ENCODE measurements at places on chromosomes 3 and 15. TPM values are rescaled to one million over a fixed set of nuclear protein-coding genes. Genes with fewer than 3 reads are reported as not detected.

WDR49 gene
- total RNA-seq = 0.47 TPM

DNA sequence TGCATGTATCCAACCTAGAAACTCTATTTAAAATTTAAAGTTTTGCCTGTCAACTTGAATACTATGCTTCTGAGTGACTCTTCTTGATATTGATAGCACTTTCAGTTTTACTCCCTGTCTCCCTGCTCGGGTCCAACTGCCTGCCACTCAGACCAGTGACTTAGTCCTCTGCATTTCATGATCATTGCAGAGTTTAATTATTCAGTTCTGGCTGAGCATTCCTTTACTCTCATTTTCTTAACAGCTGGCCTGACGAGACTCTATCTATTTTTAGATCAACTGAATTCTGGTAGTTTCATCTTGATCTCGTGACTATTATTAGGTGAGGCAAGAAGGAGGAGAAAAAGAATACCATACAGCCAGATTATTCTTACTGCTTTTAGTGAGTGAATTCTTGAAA, 617.4 kb downstream of the SI start:
- DNase-seq = no peak

GRCh38 chr3:72593881-72594397, 254.3 kb downstream of the SHQ1 start:
- DNase-seq = no peak

DNA sequence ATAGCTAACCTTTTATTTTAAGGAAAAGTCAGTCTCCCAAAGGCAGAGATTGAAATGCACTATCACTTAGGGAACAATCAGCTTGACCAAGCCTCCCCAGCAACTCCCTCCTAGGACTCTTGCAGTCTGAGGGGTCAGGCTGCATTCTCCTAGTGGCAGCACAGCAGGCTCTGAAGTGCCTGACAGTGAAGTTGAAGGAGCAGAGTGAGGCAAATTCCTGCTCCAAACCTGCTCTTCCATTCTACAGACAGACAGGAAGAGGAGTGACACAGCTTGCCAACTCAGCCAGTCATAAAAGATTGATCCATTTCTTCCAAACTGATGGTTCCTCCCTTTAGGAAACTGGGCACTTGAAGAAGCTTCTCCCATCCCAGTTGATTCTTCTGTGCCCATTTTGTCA, 43.9 kb upstream of the SMAD3 start:
- DNase-seq = no peak

- DNase-seq = no peak
These were observed 22.6 kb downstream of the SRP14 start for GRCh38 chr15:40016224-40016865.

- DNase-seq = no peak
These were observed 771.1 kb upstream of the GRM7 start for GRCh38 chr3:6089780-6090179.

IL12A gene
- not detected for total RNA-seq

DNA sequence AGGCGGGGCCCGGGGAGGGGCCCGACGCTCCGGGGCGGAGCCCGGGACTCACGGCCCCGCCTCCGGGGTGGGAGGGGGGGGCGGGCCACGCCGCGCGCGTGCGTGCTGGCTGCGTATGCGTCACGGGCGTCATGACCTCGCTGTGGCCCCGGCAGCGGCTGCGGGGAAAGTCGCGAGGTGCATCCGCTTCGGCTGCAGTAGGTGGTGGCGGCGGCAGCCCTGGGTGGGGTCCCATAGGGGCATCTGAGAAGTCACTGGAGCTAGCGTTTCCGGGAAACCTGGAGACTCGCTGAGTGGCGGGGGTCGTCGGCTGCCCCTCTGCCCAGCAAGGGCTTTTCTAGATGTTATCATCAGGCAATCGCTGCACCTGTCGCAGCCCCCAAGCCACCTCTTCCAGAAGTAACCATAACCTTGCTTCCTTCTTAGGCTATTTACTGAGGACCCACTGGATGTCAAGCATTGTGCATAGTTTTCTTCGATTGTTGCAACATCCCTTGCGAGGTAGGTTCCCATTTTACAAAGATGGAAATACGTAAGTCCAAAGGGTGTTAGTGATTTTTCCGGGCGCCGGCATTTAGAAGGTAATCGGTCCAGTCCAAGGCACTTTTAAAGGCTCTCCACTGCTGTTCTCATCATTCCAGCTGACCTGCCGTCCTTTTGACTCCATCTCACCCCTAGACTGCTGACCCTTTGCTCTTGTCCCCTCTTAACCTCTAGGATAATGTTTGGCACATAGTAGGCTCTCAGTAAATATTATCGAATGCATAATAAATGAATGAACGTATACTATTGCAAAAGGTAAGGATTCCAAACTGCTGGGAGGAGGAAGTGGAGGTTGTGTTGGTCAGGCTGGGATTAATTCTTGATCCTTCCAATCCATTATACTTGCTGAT, at the start of gene GDPGP1:
GDPGP1 (plus strand) TSS at position 114 of the 893 bp plus-strand sequence. CDS start 6,700 bp downstream, outside the sequence.
- no peak for DNase-seq

TRPM1 gene
- total RNA-seq = not detected

ADCY5 gene
- 6.8 TPM for total RNA-seq

ZNF501 gene
- total RNA-seq = 4.0 TPM

SCN10A gene
- not detected for total RNA-seq

- no peak for DNase-seq
These were observed 108.5 kb downstream of the CYP19A1 start for GRCh38 chr15:51229907-51230330.

DNA sequence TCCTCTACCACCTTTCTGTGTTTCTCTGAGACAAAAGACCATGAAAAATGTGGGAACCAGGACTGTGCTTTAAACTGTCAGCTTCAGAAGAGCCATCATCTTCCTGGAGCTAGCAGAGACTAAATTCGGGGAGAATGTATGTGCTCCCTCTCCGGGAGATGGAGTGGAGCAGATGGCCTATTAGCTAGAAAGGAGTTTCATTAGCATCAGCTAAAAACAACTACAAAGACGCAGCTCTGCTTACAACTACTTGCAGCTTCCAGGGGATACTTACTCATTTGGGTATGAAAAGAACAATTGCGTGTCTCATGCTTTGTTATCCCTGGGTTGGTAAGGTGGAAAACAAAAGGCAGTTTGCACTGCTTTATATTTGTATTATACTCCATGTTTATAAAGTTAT, 159.6 kb downstream of the MFSD1 start:
- DNase-seq = no peak

CNOT10 gene
- 48.7 TPM for total RNA-seq

TMA7 gene
- total RNA-seq = 192 TPM

- no peak for DNase-seq
These were observed 174.5 kb upstream of the TMC3 start for GRCh38 chr15:81548365-81549130.

Data from mesothelial cell of epicardium (in vitro differentiated cells).